ENCODE measurements at places on chromosomes 3 and 15. TPM values are rescaled to one million over a fixed set of nuclear protein-coding genes. Genes with fewer than 3 reads are reported as not detected.

Gene HYAL1
- 6.1 TPM for total RNA-seq

Gene LRIG1
- total RNA-seq = 10.2 TPM

Gene TUSC7
- total RNA-seq = not detected

Gene ZPLD1
- total RNA-seq = not detected

Gene PHC3
- 14.4 TPM for total RNA-seq
